ENCODE measurements at places on chromosomes 2 and 18.

DNA sequence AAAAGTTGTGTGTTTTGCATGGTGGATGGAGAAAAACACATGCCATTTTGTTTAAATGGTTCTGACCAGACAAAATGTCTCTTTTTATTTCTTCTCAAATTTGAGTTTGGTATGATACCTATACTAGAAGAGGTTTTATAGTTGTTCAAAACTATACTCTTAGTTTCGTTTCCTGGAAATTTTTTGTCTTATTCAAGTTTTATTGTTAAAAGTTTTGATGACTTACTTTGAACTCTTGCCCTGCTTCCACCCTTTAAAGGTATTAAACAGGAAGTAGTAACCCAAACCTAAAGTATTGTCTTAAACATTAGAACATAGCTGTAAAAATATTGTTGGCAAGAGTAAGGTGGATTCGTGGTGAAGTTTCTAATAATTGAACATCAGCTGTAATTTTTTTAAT lies 98.2 kb downstream of the BABAM2 start:
- no peak for DNase-seq

DNA sequence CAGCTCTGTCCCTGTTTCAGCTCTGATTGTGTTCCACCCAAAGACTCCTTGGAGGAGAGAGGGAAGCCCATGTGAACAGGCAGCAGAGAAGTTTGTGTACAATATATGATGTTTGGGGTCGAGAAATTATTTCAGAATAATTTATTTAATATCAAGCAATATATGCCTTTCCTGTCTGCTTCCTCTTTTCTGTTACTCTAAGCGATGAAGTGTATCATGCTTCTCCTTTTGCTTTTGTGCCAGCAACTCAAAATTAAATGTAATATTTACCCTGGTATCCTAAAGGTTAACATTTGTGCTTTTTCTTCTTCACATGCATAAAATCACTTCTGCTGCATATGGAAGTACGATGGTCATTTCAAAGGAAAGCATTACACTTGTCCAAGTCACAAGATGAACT lies 2.4 kb upstream of the NTSR2 start:
- DNase-seq, result no peak

GRCh38 chr18:50297621-50298442 lies 10.3 kb upstream of the CXXC1 start:
- no peak for DNase-seq

GRCh38 chr2:25305775-25306174 lies 36.0 kb downstream of the DNMT3A start:
- no peak for DNase-seq

- no peak for DNase-seq
These were observed 154.5 kb upstream of the LRRTM1 start for GRCh38 chr2:80459028-80459427.

GRCh38 chr2:100140582-100140981 lies 1.8 kb downstream of the AFF3 start:
- DNase-seq, result no peak

DNA sequence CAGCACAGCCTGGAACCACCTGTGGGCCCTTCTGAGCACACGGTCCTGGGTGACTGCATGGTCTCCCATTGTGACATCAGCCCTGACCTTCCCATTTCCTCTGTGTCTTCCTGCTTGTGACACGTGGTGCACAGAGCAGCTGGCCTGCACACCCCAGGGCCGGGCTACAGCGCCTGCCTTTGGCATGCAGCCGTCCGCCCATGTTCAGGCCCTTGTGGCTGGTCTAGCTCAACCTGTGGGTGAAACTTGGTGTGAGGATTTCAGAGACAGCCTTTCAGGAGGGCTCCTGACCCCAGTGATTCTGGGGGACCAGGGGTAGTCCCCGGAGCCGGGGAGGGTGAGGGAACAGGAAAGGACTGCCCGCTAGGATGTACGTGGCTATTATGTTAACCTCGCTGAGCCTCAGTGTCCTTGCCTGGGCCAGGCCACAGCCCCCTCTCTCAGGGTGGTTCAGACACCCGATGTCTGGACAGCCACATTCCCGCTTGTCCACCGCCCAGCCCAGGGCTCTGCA lies 284.8 kb upstream of the HS6ST1 start:
- no peak for DNase-seq

DNA sequence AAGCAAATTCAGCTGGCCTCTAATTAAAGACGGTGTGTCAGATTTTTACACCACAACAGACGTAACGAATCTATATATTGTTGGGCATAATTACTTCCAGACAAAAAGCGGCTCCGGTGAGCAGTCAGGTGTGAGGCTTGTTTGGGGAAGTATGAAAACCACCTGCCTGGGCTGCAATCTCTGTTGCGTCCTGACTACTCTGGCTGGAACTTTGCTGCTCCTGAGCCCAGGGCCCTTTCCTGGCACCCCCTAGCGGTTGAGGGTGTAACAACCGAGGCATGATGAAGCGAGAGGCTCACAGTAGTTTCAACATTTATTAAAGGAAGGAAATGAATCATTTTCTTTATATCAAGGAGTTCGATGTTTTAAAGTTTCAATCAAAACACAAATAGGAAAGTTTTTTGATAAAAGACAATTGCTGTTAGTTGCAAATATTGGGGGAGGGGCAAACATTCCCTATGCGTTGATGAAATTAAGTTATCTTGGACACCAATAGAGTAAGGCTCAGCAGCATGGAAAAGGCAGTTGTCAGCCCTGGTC lies 10.6 kb upstream of the ITGB6 start:
- DNase-seq, result peak; percentile 47

DNA sequence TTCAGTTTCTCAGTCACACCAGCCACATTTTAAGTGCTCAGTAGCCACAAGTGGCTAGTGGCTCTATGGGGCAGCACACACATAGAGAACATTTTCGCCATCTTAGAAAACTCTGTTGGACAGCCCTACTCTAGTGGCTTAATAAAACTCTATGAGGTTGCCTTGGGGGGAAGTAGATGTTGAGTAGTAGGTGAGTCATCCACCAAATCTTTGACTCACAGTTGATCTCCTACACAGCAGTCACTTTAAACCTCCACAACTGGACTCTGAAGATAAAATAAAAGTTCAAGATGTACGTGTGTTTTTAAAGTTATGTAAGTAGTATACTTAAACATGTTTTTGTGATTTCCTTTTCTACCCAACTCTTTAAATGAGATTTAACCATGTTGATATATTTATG lies 379.0 kb downstream of the SETBP1 start:
- no peak for DNase-seq

- DNase-seq, result no peak
These were observed 15.0 kb downstream of the GLI2 start for GRCh38 chr2:120750488-120751210.

- no peak for DNase-seq
These were observed 22.2 kb downstream of the PDIA6 start for GRCh38 chr2:10790228-10790973.

GRCh38 chr2:230953845-230954244 lies 28.8 kb upstream of the GPR55 start:
- DNase-seq, result no peak

DNA sequence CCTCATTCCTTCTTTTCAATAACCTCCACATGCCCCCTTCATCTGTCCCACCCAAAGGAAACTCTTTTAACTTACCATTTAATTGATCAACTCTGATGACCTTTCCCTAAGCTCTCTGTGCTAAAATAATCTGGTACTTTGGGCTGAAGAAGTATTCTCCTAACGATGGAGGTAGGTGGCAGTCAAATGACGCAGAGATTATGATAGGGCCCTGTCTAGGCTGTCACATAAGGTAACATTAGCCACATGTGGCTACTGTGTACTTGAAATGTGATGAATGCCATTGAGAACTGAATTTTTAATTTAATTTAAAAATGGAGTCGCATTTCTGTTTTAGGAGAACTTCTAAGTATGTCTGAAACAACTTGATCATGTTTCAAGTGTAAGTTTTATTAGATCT lies 140.5 kb upstream of the TNP1 start:
- no peak for DNase-seq

GRCh38 chr2:69544951-69545350 lies 98.6 kb downstream of the AAK1 start:
- no peak for DNase-seq

DNA sequence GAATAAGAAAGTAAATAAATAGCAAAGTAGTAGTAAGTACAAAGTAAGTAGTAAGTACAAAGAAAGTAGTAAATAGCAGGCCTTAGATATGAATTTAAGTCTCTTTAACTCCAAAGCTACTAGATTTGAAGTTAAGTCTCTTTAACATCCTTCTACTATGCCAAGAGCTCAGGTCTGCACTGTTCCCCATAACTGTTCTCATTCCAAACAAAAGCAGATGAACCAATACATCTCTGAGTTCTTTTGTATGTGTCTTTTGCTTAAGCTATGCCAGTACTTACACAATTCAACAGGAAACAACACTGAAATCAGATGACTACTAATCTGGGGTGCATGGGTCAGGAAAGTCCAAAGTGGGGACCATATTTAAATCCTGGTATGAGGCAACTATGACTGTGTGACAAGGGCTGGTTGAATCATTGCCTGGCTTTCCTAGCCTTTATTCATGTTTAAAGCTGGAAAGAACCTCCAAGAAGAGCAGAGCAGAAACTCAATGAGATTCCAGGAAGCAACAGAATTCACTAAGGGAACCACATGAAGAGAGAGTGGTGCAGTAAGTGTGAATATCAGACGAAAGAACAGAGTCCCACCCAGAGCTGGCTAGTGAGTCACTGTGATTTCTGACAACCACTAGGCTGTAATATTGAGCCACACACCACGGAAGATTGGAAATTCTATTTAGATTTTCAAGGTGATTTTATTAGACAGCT lies 51.0 kb upstream of the CYP26B1 start:
- DNase-seq, result no peak

GRCh38 chr2:236993286-236993685 lies 92.4 kb upstream of the COPS8 start:
- DNase-seq, result no peak

- DNase-seq, result no peak
These were observed 1.9 kb upstream of the ST3GAL5 start for GRCh38 chr2:85890522-85891176.

GRCh38 chr2:17620841-17621240 lies 80.3 kb downstream of the VSNL1 start:
- DNase-seq, result no peak

- no peak for DNase-seq
These were observed 62.5 kb downstream of the RPRM start for GRCh38 chr2:153416071-153416470.

DNA sequence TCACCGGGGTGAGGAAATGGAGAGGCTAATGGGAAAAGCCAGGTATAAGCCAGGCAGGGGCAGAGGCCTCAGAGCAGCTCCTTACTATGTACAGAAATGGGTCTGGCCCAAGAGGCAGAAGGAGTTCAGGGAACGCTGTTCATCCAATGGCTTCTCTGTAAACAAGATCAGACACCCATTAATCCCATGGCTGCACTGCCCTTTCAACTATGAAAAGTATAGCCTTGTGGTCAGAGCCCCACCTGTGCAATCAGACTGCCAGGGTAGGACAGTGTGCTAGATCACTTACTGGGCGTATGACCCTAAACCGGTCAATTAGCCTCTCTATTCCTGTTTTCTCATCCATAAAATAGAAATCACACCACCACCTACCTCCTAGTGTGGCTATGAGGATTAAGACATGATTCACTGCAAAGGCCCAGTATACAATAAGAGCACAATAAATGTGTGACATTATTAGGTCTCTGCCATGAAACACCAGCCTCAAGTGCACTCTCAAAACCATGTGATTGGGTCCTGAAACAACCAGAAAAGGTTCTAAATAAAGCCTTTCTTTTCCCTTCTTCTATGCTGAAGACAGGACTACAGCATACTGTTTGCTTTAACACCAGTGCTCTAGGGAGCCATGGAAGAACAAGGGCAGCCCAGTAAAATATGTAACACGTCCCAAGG lies 4.4 kb downstream of the ANKRD44 start:
- no peak for DNase-seq

DNA sequence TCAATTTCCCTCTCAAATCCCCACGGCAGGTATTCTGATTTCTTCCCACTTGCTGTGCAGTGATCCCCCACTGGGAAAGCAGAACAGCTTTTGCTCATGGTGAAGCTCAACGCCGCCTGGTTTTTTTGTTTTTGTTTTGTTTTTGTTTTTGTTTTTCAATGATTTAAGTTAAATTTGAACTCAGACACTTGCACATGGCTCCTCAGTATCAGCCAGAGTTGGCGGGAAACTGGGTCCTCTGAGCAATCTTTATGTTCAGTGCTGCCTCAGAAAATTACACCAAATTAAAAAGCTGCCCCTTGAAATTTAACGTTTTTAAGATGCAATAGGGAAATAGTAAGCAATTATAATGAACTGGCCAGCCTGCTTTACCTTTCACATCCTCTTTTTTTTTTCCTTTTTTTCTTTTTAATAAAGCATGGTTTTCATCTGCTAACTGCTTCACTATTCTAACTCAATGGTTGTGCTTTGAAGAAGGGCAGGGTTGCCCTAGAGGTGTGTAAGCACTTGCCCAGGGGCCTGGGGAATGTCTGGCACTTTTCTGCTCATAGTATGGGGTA lies 277.0 kb upstream of the HNRNPA3 start:
- no peak for DNase-seq

- no peak for DNase-seq
These were observed 91.5 kb upstream of the NRP2 start for GRCh38 chr2:205590759-205591158.

DNA sequence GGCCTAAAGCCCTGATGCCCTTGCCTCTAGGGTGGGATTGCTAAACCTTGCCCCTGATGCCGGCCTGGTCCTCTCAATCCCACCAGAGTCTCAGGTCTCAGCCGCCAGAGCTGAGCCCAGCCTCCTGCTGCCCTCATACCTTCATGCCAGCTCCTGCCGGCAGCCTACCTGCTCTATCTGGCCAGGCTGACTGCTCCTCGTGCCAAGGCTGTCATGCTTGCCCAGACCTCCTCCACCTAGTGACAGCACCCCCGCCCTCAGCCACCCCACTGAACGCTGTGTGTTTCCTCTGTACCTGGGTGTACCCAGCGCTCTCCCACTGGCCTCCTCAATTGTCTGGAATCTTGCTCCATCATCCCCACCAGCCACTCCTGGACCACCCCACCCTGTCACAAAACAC lies 120.1 kb downstream of the CACNB4 start:
- no peak for DNase-seq

GRCh38 chr2:65264821-65265670 lies 37.4 kb downstream of the ACTR2 start:
- no peak for DNase-seq

DNA sequence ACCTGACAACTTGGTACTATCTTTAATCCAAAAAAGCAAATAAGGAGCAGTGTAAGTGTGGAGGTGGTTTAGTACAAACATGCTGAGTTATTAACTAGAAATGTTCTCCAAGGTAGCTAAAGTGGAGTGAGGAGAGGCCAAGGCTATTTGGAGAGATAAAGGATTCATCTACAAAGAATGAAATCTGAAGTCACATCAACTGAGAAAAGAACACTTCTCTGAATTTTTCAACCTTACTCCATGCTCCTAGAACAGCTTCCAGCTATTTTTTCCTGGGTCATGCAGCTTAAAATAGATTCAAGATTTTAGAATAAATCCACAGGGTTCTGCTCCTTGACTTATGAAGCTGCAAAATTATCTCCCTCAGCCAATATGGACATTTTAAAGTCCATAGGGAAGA lies 18.7 kb downstream of the IMMT start:
- DNase-seq, result no peak

GRCh38 chr2:38581193-38582147 lies 21.3 kb downstream of the HNRNPLL start:
- no peak for DNase-seq

All from activated T-helper 1 cell treated with anti-CD3 and anti-CD28 coated beads, Interleukin-2, amount 50 U/mL, for 16 hours (primary cell).